Amygdala (tissue), 56 donors: ENCODE measurements at places on chromosomes 3 and 15.

DNA sequence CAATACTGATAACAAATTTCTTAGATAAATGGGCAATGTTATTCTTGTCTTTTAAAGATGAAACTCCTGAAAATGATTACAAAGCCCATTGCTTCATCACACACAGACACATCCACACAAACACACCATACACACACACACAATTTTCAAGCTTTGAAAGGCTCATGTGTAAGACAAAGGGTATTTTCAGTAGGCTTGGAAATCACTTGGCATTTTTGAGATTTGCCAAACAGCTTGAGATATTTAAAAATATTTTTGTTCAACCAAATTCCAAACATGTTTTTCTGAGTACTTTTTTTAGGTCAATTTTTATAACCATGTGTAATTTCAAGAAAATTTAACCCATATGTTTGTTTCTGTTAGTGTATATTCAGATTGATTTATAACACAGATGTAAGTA is 283.7 kb downstream of the ROBO2 start:
- no peak for DNase-seq

GRCh38 chr3:141526709-141527108 is 39.9 kb downstream of the RASA2 start:
- no peak for DNase-seq

DNA sequence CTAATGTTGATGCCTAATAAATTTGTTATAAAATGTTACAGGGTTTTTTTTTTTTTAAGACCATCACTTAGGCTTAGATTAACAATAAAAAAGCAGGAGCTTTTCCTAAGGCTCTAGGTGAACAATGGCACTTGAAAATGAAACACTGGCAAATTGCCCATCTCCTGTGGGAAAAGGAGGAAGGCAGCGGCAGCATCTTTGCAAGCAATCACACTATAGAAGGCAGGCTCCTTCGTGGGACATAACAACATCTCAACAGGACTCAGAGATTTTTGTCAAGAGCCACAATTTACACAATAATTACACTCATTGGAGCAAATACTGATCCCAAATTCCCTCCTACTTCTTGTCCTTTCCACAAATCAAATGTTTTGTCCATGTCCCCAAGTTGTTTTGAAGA is 646.7 kb downstream of the ROBO2 start:
- DNase-seq: no peak

DNA sequence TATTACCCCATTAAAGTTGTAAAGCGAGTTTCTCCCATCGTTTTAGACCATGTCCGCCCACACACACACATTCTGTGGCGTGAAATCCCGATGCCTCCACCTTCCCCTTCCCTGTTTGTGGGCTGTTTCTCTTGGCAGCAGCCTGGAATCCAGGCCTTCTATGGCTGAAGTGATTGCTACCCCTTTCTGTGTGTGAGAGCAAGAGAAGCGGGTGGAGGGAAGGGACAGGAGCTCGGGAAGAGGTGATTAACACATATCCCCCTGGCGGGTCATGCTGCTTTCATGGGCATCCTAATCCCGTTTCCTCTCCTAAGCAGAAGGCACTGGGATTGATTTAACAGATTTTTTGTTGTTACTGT is 283.8 kb upstream of the RGMA start:
- DNase-seq: no peak

- DNase-seq: no peak
These were observed 15.1 kb upstream of the SNRPA1 start for GRCh38 chr15:101310161-101310480.

DNA sequence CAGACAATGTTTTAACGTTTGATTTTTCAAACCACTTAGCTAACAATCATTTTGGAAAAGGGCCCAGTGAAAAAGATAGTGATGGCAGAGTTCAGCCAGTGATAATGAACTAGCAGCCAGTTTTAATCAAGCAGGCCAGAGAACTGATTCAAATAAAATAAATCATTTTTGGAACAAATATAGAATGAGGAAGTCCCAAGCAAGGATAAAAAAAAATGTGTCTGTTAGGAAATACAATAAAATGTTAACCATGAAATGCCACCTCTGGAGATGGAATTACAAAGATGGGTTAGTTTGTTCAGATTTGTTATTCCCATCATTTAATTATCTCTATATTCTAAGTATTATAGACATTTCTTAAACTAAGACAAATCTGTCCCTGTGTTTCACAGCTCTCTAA is 1.1 kb downstream of the HERC1 start:
- DNase-seq: no peak

- no peak for DNase-seq
These were observed 83.6 kb downstream of the TIGIT start for GRCh38 chr3:114377426-114377825.

- DNase-seq: no peak
These were observed 68.5 kb upstream of the SGO1 start for GRCh38 chr3:20254268-20255117.

DNA sequence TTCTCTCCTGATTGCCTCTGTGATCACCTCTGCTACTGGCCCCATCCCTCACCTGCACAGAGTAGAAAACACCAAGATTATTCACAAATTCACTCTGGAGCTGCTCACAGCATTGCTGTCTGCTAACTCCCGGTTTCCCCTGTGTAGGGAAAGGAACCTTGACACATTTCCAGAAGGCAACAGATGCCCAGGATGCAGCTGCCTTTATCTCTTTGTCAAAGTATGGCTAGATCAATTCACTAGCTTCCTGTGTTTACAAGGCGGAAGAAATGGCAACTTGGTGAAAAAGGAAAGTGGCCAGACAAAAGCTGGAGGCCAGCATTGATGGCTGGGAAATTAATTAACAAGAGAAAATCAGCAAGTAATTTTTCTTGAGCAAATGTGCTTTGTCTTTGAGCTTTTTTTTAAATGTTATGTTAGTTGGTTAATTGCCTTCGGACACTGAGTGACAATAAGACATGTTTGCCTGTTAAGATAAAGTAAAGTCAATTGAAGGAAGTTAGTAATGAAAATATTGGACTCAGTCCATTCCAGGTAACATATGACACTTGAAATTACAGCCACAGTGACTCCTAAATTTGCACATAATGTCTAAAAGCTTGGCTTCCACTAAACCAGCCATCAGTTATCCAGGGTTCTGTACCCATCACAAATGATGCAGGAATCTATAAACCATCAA is 394.6 kb upstream of the IL12A start:
- no peak for DNase-seq

GRCh38 chr3:71332813-71333212 is 250.7 kb downstream of the FOXP1 start:
- no peak for DNase-seq

DNA sequence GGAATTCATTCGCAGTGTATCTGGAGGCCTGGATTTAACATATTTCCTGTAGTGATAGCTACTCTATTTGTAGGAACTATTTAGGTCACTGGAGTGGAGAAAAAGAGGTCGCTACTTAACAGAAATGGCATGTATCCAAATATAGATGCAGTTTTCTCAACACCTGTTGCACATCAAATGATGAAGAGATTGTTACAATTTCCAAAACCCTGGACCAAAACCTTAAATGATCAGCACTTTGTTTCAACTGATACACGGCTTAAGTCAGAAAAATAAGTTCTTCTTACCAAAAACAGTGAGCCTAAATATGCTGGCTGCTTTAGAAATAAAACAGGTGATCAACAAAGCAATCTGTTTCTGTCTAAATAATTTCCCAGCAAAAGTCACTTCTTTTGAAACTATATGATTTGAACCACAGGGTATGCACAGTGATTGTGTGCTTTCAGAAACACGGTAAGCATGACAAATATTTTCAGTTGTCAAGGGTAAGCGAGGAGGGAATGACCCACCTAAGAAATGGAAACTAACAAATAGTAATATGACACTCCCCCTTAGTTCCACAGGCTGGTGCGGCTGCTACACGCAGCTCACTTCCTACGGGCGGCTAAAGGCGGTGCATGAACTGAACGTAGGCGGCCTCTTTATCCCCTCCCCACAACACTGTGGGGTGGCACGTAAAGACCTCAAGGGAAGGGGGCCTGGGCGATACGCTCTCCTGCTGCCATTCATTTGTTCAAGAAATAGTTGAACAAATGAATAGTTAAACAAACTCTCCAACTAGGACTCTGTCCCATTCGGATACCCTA is 1.1 kb downstream of the EHD4 start:
- DNase-seq: peak; percentile 20

DNA sequence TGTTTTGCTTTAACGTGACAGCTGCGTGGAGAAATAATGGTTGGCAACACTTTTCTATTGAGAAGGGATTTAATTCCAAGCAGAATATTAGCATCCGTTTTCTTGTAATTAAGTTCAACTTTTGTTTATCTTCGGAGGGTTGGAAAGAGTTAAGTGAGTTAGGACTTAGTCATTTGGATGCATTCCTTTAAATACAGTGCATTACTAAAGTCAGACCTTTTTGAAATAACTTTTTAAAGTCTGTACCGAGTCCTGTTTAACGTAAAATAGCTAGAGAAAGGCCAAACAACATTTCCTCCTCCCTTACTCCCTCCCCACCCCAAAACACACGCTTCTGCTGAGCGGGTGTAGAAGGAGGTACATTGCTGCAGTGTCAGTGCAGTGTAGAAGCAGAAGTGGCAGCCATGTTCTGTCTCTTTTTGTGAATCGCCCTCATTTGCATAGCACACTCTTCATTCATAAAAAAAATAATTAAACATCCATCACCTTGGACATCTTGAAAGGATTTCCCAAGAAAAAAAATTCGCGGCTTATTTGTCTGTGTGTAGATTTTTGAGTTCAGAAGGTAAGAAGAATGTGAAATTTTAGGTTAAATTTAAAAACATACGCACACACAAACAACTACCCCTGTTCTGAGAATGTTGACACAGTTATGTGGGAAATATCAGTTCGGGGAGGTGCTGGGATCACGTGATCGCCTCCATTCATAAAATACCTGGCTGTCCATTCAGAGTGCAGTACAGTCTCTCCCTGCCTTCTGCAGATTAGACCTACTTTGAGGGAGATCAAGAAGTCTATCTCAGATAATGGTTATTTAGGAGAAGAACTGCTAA is 1.6 kb downstream of the SPRED1 start:
- DNase-seq: no peak

DNA sequence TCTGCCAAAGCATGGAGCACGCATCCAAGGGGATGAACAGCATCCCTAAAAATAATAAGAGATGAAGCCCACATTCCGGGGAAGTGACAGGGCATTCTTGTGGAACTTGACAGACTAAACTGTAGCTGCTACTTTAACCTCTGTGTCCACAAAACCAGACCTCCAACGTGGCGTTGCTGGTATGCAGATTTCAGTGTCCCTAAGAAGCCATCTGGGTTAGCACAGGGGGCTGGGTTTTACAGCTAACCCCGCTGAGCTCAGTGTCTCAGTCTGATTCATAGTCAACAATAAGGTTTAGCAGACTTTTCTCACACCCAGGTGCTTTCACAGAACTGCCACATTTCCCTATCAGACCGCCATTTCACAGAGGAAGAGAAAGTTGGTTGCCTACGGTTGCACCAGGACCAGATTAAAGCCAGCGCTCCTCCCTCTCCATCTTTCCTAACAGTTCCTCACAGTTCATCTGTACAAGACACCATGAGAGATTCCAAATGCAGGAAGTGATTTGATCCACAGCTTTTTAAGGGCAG is 61.6 kb upstream of the CTDSPL start:
- no peak for DNase-seq

DNA sequence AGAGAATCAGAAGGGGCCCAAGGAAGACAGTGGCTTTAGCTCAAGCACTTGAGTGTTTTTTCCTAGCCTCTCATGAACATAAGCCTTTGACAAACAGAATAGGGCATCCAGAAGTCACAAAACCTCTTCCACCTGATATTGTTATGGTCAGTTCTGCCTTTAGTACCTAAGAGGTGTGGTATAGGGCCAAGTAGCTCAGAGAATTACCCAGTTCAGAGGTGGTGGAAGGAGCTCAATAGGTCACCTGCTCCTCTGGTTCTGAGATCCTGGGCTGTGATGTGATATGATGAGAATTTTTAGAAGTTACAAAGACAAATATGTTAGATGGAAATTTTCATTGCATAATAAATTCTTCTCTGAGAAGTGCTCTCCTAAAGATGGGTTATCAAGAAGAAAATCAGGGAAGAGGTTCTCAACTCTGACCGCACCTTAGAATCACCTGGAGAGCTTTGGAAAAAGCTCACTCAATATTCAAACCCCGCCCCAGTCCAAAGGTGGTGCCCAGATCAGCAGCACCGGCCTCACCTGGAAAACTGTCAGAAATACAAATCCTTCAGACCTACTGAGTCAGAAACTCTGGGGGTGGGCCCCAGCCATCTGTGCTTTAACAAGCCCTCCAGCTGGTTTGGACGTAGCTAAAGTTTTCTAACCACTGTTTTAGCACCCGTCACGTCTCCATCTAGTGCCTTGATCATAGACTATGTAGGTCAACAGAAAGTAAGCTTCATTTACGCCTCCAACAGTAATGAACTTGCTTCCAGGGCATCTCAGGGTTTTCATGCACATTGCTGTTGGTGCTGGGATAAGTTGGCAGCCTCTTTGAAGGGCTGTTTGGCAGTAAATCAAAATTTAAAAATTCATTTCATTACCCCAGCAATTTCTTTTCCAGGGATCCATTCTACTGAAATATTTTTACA is 101.3 kb downstream of the MYH15 start:
- DNase-seq: no peak

- DNase-seq: no peak
These were observed 111.4 kb upstream of the RBMS3 start for GRCh38 chr3:29169451-29169850.

- DNase-seq: no peak
These were observed 52.4 kb downstream of the NEK11 start for GRCh38 chr3:131079086-131079485.

GRCh38 chr15:86624261-86625036 is 544.8 kb downstream of the AGBL1 start:
- no peak for DNase-seq

DNA sequence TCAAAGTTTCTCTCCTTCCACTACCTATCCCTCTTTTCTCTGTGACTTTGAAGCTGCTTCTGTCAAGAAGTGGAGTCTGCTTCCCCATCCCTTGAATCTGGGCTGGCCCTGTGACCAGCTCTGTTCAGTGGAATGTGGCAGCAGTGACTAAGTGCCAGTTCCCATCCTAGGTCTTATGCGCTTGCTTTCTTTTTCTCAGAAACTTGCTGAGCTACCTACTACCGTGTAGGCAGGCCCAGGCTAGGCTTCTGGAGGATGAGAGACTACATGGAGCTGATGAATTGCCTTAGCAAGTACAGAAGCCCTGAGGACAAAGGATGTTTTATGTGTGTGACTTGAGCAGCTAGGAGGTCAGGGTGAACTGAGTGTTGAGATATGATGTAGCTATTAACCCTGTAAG is 123.2 kb downstream of the PDCD6IP start:
- DNase-seq: no peak

DNA sequence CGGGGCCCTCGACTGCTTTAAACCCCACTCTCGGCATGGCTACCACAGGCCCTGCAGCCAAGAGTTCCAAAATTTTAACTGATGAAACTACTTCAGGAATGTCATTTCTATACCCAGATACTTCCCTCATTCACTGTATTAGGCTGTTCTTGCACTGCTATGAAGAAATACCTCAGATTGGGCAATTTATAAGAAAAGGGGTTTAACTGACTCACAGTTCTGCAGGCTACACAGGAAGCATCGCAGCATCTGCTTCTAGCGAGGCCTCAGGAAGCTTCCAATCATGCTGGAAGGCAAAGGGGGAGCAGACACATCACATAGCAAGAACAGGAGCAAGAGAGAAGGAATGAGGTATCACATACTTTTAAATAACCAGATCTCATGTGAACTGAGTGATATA is 21.6 kb upstream of the ALCAM start:
- DNase-seq: no peak
